Amygdala (tissue), 56 donors: ENCODE measurements at places on chromosomes 3 and 15.

- no peak for DNase-seq
Measured at GRCh38 chr3:173253471-173253870, 112.4 kb upstream of the SPATA16 start.

GRCh38 chr3:195124378-195124992 lies 146.5 kb downstream of the XXYLT1 start:
- DNase-seq: no peak

- DNase-seq: no peak
Measured at GRCh38 chr15:29349196-29349595, 79.6 kb upstream of the NSMCE3 start.

GRCh38 chr3:58938057-58938456 lies 111.8 kb downstream of the CFAP20DC start:
- no peak for DNase-seq

DNA sequence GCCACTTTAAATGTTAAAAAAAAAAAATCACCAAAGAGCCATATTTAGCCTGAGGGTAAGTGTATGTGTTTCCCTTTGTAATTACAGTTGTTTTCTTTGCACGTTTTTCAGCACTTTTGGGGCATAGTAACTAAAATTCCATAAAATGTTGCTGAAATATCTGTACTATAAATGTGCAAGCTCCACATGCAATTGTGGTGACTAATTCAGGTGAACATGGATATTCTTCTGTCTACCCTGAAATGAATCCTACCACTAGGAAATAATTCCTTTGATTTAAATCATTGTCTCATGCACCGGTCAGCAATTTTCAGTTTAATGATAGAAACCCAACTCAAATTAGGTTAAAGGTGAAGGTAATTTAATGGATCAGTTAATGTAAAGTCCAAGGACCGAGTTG lies 13.1 kb upstream of the TFG start:
- DNase-seq: no peak

DNA sequence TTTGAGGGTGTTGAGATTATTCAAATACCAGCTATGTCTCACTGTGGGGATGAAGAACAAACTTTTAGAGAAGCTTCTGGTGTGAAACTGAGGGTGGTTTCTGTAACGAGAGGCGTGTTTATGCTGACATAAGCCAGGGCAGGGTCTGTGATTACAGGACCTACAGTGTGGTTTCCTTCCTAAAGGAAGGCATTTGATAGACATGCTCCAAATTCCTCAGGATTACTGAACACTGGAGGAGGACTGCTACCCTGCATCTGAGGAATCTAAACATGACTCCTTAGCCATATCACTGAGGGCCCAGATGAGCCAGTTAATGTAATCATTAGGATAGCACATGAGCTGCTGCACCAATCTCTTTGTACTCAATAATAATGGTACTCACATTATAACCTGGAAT lies 328.4 kb upstream of the UMPS start:
- no peak for DNase-seq

DNA sequence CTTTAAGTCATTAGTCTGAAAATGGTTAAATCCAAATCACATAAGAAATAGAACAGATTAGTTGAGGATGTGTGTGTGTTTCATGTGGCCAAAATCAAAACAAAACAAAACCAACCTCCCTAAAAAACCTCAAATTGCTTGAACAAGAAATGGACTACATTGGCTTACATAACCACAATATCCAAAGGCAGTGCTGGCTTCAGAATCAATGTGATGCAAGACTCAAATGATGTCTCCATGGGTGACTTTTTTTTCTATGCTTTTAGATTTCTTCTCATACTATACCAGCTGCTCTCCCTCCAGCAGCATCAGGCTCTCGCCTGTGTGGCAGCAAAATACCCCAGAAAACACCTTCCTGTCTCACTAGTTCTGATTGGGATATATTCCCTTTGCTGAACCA lies 36.0 kb upstream of the CMTM8 start:
- DNase-seq: no peak

- no peak for DNase-seq
Measured at GRCh38 chr15:39788800-39789565, 6.3 kb upstream of the FSIP1 start.

GRCh38 chr3:179018808-179019207 lies 52.8 kb downstream of the ZMAT3 start:
- no peak for DNase-seq

GRCh38 chr3:55480911-55481743 lies 6.0 kb downstream of the WNT5A start:
- DNase-seq: no peak
